ENCODE measurements at places on chromosomes 13 and 19. TPM values are rescaled to one million over a fixed set of nuclear protein-coding genes. Genes with fewer than 3 reads are reported as not detected.

ARL11 gene
- not detected for total RNA-seq

DNA sequence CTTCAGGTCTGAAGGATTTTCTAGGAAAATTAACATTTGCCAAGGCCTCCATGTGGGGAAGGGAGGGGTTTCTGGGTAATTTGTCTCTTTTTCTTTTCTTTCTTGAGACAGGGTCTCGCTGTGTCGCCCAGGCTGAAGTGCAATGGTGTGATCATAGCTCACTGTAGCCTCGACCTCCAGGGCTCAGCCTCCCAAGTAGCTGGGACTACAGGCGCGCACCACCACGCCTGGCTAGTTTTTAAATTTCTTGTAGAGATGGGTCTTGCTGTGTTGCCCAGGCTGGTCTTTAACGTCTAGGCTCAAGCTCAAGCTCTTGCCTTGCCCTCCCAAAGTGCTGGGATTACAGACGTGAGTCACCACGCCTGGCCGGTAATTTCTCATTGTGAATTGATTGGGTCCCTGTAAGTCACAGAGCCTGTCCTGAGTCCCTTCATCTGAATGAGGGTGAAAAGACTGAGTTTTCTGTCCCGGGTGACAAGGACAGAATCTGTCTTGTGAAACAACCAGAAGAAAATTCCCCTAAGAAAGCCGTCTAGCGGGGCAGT is 10.0 kb upstream of the SPC24 start:
- no peak for DNase-seq

DKKL1 gene
- total RNA-seq = 0.08 TPM

- no peak for DNase-seq
Measured at GRCh38 chr13:62432906-62433305, 1017.3 kb upstream of the PCDH20 start.

ZNF99 gene
- 0.04 TPM for total RNA-seq

POLR2E gene
- total RNA-seq = 244 TPM

ZSCAN1 gene
- total RNA-seq = 1.8 TPM

- DNase-seq = peak; percentile 26
Measured at GRCh38 chr19:6800991-6801484, 28.5 kb downstream of the VAV1 start.

DNA sequence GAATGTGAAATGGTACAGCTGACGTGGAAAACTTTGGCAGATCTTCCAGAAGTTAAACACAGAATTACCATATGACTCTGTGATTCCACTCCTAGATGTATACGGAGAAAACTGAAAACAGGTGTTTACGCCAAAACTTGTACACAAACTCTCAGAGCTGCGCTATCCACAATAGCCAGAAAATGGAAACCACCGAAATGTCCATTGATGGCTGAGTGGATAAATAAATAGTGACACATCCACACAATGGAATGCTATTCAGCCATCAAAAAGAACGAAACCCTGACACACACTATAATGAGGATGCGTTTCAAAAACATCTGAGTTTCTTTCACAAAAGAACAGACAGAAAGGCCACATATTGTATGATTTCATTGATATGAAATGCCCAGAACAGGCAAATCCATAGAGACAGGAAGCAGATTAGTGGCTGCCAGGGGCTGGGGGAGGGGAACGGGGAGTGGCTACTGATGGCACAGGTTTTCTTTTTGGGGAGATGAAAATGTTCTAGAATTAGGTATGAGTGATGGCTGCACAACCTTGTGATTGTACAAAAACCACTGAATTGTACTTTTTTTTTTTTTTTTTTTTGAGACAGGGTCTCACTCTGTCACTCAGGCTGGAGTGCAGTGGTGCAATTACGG is 33.0 kb downstream of the IL12RB1 start:
- peak; percentile 42 for DNase-seq

DNA sequence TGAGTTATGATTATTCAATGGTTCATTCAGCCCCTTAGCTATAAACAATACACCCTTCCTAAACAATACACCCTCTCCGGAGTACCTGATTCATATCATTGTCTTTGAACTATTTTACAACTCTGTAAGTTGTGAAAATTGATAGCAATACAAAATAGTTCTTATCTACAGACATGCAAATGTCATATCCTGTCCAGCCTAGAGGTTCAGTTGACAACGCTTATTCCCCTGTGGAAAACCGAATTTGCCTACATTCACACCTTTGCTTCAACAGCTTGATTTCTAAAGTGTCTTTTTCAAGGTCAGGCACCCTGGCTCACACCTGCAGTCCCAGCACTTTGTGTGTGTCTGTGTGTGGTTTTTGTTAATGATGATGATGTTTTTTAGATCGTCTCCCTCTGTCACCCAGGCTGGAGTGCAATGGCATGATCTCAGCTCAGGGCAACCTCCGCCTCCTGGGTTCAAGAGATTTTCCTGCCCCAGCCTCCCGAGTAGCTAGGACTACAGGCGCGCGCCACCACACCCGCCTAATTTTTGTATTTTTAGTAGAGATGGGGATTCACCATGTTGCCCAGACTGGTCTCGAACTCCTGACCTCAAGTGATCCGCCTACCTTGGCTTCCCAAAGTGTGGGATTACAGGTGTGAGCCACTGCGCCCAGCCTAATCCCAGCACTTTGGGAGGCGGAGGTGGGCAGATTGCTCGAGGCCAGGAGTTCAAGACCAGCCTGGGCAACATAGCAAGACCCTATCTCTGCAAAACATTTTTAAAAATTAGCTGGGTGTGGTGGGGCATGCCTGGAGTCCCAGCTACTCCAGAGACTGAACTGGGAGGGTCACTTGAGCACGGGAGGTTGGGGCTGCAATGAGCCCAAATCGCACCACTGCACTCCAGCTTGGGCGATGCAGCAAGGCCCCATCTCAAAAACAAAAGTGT is 9.6 kb downstream of the C19orf53 start:
- no peak for DNase-seq

DNA sequence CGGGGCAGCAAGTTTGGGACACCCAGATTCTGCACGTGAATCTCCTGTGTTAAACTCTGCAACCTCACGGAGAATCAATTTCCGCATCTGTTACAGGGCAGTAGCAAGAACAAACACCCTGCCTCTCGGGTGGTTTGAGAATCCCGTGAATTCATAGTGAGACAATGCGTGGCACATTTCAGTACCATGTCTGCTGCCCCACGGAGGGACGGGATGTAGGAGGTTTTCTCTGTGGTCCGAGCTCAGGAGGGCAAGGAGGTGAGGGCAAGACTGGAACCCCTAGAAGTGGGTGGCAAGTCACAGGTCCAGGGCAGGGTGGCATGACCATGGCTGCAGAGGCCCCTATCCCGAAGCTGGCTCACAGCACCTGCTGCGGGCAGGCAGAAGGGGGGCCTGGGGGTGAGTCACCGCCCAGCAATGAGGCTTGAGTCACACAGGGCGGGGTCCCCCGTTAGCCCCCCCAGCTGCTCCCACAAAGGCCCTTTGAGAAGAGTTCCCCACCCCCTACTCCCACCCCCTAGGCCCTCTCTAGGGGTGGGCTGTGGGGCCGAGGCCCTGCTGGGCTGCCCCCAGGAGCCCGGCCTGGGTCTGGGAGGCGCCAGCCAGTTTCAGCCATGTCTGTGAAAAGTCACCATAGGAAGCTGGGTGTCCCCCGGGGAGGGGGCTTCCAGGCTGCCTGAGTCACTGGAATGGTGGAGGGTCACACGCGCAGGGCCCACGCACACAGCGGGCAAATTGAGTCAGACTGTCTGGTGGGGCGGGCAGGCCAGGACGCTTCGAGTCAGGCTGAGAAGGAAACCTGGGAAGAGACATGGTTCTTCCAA is 25.8 kb upstream of the NANOS3 start:
- peak; percentile 95 for DNase-seq

GRCh38 chr19:55519451-55520311 is 17.3 kb downstream of the SBK2 start:
- DNase-seq = peak; percentile 67

SLC1A6 gene
- total RNA-seq = 0.06 TPM

PRTN3 gene
- total RNA-seq = 0.72 TPM

DNA sequence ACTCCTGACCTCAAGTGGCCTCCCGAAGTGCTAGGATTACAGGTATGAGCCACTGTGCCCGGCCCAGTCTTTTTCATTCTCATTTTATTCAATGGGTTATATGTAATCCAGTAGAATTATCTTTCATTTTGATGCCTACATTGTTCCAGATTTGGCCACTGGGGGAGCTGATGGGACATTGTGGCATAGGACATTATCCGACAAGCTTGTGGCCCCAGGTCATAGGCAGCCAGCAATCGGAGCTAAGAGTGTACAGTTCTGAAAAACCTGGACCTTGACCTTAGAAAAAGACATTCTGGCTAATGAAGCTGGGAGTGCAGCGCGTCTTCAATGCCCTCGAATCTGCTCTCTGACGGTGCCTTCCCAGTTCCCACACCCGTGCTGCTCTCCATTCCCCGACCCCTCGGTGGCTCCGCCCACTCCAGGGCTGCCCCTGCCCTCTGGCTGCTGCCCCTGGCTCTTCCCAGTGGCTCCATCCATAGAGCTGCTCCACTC is 108.7 kb downstream of the TEX29 start:
- peak; percentile 5 for DNase-seq

DNA sequence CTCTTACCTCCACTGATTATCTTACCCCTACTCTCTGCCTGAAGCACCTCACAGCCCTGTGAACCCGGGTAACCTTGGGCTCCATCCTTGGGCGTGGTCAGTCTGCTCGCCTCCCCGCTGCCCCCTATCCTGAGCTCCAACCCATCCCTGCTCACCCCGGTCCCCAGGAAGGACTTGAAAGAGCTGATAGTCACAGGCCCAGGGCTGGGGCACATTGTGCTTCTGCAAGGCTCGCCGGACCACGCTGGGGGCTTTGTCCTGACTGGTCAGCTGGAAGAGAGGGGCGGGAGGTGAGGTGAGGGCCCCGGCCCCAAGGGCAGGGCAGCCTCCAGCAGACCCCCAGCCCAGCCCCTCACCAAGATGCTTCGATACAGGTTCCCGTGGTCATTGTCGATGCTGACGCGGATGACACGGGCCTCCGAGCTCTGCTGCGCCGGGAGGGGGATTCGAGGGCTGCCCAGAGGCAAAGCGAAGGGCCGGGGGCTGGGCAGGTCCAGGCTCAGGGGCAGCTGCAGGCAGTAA is 13.0 kb upstream of the EPOR start:
- DNase-seq = no peak

CYP2F1 gene
- not detected for total RNA-seq

DNA sequence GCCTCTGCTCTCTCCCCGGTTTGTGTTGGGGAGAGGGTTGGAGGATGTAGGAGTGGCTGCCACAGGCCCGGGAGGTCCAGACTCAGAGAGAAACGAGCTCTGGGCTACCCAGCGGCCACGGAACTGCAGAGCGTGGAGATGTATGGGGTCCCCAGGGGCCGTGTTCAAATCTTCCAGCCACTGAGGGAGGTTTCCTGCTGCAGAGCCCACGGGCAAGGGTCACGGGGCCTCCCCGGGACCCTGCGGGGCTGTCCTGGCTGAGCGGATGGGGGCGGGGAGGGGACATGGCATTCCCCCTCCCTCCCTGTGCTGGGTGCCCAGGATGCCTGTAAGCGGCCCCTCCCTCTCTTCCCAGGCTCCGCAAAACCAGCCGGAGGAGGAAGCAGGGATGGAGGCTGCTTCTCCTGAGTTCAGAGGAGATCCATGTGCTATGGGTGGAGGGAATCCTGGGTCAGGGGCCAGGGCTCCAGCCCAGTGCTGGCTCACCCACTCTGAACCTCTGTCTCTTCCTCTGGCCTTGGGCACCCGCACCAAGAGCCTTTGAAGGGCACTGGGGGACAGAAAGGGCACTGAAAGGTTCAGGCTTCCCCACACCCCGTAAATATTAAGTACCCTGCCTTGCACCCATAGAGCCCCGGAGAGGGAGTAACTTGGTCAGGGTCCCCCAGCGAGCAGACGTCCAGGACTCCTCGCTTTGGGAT is 22.6 kb downstream of the SMIM24 start:
- no peak for DNase-seq

GRCh38 chr13:21663197-21663596 is 7.7 kb upstream of the FGF9 start:
- peak; percentile 61 for DNase-seq

SIGLEC9 gene
- total RNA-seq = not detected

DNA sequence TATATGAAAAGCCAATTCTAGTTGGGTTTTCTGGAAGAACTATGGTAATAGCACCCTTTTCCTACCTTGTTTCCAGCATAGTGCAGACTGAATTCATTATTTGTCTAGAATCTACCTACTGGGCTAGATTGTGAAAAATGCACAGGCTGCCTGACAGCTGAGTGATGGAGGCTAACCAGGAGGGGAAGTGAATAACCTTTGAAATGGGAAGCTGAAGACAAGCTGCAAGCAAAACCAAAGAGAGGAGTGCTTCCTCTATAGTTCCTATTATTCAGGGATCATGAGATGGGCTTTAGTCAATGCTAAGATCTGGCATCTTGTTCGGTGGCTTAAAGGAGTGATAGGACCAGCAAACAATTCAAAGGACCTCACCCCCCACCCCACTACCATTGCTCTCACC is 26.9 kb downstream of the MZT1 start:
- no peak for DNase-seq

CFAP97D2 gene
- not detected for total RNA-seq

ZNF112 gene
- total RNA-seq = 2.7 TPM

RGL3 gene
- total RNA-seq = 0.14 TPM

- peak; percentile 69 for DNase-seq
Measured at GRCh38 chr19:4518345-4519171, at the start of gene PLIN4. PLIN4 (minus strand) TSS chr19:4518486; CDS start chr19:4518272, 214 bp downstream.

- no peak for DNase-seq
Measured at GRCh38 chr19:11735375-11735774, 3.4 kb downstream of the ZNF823 start.

DNA sequence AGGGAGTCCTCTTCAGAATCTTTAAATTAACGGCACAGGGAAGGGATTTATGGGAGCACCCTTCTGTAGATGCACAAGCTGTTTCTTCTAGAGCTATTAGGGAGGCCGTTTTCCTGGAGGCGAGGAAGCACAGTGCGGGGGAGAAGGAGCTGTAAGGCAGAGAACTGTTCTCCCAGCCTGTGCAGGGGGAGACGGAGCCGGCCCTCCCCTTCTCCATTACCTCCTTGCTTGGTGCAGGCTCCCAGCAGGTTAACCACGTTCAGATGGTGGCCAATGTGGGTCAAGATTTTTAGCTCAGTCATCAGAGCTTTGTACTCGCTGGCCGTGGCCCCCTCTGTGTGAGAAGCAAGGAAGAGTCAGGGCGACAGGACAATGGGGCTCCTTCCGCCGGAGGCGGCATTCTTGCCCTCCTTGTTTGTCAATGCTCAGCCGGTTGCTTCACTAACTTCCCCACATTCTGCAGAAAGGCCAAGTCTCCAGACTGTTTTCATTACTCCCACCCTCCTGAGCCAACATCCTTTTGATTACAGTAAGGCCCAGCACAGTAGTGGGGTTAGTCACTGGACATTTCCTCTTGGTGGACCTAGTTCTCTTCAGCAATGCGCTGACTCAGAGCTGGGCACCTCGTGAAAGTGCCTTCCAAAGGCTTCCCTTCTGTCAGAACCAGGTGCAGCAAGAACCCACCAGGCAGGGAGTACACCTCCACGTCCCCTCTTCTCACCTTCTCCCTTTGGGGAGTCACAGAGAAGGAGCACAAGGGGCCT is 165.4 kb downstream of the FLT1 start:
- no peak for DNase-seq

- DNase-seq = no peak
Measured at GRCh38 chr13:30240608-30241007, 66.7 kb downstream of the KATNAL1 start.

GRCh38 chr19:5545051-5545450 is 22.7 kb downstream of the TINCR start:
- no peak for DNase-seq

Data from H4 (cell line).